ENCODE measurements at places on chromosomes 6 and 20.
A peak's percentile ranks its signal among the peaks of the same experiment; 100 is the strongest.

DNA sequence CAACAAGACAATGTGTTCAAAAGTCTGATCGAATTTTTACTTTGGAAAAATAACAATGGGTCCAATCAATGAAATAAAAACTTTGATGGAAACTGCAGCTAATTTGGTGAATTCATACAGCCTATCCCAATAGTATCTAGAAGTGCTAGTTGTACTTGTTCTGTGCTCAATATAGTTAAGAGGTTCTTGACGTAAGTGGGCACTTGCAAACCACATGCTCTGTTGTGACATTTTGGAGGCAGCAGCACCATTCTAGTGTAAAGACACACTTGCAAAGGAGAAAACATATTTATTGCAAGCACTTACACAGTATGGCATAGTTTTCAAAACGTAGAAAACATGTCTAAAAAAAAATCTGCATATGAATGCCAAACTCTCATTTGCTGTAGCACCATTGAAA lies 6.7 kb upstream of the KLHL31 start:
- DNase-seq = no peak

GRCh38 chr6:12473494-12473893 lies 183.3 kb downstream of the EDN1 start:
- DNase-seq = no peak

DNA sequence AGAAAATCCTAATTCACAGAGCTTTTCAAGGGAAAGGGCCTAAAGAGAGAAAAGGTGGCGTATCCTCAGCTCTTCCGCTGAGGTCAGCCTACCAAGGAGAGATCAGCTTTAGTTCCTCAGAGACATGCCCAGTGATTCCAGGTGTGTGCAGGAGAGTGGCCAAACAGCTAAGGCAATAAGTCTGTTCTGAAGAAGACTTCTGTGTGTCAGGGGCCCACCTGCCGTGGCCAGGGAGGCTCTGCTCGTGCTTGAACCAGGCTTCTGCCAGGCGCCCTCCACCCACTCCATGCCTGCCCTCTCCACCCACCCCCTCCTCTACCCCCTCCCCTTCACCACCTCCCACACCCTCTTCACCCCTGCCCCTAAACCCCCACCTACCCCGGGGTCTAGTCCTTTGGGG lies 67.4 kb upstream of the ARMC2 start:
- no peak for DNase-seq

- no peak for DNase-seq
Observed at GRCh38 chr6:156400487-156400886, 376.7 kb upstream of the ARID1B start.

DNA sequence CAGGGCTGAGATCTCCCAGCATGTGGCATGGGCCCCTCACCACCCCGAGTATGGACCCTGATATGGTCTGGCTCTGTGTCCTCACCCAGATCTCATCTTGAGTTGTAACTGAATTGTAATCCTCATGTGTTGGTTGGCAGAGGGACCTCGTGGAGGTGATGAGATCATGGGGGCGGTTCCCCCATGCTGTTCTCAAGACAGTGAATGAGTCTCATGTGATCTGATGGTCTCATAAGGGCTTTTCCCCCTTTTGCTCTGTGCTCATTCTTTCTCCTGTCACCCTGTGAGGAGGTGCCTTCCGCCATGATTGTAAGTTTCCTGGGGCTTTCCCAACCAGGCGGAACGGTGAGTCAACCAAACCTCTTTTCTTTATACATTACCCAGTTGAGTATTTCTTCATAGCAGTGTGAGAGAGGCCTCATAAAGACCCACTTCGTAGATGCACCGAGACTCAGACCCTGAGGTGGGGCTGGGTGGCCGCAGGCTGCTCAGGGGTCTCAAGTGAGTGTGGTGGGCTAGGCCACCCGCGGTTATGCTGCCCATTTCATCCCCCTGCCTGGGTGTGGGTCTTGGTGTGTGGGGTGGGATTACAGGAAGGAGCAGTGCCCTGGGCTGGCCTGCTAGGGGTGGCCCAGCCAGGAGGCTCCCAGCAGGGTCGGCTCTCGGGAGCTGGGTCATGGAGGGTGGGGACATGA lies 26.2 kb upstream of the GATA5 start:
- DNase-seq = peak; percentile 51

DNA sequence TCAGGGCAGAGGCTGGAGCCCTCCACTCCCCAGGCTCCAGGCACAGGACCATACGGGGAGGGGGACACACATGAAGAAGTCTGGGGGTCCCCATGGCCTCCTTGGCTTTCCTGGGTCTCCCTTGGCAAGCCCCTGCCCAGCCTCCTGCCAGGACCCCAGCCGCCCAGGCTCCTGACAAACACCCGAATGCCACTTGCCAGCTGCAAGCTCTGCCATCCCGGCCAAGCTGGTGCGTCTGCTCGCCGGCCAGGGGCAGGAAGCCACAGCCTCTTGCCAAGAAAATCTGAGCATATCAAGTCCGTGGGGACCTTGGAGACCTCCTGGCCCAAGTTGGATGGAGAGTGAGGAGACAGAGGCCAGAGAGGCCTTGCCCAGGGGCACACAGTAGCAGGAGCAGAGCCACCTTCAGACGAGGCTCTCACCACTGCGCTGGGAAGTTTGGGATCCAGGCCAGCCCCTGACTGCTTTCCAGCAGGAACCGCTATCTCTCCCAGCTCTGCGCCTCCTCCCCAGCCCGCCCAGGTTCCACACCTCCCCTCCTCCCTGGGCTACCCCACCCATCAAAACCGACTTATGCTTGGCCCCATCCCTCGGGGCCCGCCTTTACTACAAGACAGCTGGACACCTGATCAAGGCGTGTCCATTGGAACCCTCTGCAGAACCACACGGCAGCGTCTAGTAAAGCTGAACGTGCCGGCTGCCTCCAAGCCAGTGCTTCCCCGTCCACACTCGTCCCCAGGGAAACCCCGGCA lies 80.2 kb downstream of the GRM4 start:
- no peak for DNase-seq

- DNase-seq = no peak
Observed at GRCh38 chr20:19975436-19975799, 41.7 kb upstream of the NAA20 start.

GRCh38 chr6:23414051-23414445 lies 712.0 kb upstream of the NRSN1 start:
- DNase-seq = no peak

DNA sequence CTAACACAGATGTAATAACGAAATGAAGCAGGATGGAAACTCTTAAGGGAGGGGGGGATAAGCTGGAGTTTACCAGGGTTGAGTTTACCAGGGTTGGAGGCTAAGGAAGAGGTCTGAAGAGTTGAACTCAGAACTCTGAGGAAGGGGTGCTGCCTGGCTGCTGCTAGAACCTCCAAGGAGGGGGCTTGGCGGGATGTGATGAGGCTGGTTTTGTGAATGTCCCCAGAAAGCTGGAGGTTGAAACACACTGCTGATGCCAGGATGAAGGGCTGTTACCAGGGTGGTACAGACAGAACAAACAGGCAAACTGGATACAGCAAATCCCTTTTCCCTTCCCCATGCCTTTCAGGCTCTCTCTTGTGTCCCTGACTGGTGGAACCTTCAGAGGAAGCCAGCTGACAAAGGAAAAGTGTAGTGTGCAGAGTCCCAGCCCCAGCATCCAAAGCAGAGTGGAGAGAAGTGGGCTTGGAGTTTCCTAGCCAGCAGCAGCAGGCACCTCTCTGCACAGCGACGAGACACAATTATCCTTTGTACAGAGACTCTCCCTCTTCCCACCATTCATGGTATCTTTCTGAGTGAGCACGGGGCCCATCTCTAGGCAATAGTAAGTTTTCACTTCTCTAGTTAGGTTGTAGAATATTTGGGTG lies 23.7 kb downstream of the UBE2V1 start:
- no peak for DNase-seq

DNA sequence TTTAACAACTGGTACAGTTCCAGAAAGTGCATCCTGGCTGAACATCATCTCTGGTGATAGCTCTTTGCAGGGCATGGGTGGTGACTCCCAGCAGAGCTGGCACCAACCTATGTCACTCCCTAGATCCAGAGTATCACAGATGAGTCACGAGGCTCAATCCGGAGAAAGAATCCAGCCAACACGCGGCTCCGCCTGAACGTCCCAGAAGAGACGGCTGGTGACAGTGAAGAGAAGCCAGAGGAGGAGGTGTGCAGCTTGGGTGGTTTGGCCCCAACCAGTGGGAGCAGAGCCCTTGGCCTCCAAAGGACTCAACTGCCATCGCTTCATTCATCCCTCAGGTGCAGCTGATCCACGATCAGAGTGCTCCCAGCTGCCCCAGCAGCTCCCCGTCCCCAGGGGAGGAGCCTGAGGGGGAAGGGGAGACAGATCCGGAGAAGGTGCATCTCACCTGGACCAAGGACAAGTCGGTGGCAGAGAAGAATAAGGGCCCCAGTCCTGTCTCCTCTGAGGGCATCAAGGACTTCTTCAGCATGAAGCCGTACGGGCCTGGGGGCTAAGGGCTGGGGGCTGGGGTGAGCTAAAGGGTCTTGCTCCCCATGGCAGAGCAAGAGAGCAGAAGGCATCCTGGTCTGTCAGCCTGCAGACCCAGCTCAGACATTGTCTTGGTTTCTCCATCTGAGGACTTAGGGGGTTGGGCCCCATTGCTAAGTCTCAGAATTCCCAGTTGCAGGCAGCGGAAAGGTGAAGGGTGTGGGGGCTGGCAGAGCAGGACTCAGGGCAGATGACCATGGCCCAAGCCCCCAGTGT lies 27.2 kb downstream of the SLC12A5 start:
- DNase-seq = no peak

DNA sequence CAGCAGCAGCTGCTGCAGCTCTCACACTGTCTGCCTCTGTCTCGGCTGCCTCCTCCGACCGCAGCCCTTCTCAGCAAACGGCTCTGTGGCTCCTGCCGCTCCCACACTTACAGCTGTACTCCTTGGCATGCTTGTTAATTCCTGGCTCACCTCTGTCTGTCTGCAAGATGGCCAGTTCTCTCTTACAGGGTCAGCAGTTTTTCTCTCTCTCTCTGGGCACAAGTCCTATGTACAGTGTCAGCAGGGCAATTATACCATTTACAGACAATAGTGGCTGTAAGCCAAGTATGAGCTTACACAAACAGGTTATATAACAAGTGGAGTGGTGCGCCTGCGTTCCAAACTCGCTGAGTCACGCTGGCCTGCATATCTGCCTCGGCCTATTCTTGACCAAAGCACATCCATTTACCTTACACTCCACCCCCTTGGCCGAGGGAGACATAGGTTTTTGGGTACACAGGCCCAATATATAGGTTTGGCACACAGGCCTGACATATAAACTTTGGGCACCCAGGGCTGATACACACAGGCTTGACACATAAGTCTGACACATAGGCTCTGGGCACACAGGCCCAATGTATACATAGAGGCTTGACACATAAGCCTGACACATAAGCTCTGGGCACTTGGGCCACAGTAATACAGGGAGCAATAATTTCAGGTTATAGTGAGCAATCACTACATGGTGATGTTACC lies 4.4 kb downstream of the ZKSCAN3 start:
- DNase-seq = no peak

DNA sequence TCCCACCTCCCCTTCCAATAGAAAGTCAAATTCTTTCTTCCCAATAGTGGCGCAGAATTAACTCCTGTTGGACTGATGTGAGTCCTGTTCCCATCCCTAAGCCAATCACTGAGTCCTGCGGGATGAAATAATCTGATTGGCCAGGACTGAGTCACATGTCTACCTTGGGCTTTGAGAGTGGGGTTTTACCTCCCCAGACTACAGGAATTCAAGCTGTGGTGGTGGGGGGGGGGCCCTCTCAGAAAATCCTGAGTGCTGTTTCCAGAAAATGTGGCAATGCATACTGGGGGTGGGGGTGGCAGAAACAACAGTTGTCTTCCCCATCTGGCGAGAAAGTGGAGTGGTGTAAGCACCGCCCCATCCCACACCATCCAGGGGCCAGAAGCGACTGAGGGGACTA lies 65.7 kb downstream of the CTCFL start:
- DNase-seq = no peak

GRCh38 chr6:147071776-147072175 lies 132.4 kb upstream of the STXBP5 start:
- no peak for DNase-seq

DNA sequence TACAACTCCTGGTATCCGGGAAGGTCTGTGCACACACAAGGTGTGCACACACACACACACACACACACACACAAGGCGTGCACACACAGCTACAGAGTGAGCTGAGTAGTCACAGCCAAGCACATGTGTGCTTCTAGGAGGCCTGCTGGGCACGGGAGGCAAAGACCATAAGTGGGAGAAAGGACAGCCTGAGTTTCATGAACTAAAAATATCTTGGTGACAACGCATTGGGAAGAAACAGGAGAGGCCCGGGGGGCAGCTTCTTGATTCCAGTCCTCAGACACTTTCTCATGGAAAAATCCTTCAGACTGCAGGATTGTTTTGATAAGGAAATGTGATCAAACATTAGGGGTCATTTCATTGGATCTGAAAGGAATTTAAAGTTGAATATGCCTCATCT lies 2.6 kb downstream of the TRAF3IP2 start:
- no peak for DNase-seq

DNA sequence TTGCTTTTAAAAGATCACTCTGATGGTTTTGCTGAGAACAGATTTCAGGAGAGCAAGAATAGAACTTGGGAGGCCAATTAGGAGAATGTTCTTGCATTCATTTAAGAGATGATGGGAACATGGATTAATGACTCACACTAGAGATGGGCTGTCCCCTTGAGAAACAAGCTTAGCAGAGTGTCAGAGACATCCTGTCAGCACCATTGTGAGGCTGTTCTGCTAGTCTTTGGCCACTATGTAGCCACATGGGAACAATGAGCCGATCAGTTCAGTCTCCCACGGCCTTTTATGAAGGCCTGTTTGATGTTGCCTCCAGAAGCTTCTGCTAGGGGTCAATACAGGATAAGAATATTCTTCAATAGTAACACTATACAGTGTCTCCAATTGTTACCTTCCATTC lies 113.0 kb upstream of the EYA4 start:
- DNase-seq = no peak

GRCh38 chr6:155201461-155202226 lies 62.2 kb upstream of the CLDN20 start:
- DNase-seq = no peak

DNA sequence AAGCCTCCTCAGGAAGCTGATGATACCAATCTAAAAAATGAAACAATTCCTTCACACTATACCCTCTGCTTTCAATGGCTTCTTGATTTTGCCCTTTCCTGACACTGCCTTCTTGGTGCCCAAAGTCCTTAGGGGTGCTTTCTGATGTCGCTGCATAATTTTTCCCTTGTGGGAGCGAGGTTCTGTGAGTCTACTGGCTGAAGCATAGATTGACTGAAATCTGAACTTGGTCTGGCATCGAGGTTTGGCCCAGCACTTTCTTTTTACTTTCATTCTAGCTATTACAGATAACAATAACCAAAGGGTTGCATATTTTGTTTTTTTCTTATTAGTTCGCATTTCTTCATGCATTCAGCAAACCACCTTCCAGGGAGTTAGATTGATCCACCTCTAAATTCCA lies 65.8 kb downstream of the E2F3 start:
- DNase-seq = no peak

DNA sequence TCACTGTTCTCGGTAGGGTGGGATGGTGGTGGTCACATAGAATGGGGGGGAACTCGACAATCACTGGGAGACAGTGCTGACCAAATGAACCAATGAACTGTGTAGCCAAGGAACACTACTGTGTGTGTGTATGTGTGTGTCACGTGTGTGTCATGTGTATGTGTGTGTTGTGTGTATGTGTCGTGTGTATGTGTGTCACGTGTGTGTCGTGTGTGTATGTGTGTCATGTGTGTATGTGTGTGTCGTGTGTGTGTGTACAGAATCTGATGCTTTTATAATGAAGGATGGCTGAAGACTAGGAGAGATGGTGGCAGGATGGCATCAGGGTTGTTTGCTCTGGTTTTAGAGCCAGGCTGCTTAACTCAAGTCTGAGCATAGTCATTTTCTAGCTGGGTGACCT lies 99.1 kb upstream of the DUSP22 start:
- DNase-seq = no peak
